ENCODE measurements at places on chromosomes 7 and 10.

DNA sequence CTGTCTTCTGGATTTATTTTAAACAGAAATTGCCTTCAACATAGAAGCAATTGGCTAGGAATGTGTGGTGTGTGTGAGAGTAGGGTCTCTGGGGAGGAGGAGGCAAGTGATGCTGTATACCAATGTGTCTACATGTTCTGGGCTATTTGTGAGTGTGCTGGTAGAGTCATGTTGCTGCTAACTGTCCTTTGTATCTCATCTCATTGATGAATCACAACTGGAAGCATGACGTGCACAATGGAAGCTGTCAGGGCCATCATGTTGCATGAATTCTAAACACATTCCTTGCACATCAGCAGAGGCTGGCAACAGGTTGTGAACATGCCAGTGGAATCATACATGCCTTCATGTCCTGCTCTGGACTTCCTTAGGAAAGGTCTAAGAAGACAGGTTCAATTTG is 199.7 kb downstream of the BMPER start:
- no peak for DNase-seq

GRCh38 chr10:97224483-97225435 is 39.0 kb upstream of the SLIT1 start:
- no peak for DNase-seq

GRCh38 chr7:129332254-129333035 is 101.8 kb upstream of the STRIP2 start:
- DNase-seq: no peak

DNA sequence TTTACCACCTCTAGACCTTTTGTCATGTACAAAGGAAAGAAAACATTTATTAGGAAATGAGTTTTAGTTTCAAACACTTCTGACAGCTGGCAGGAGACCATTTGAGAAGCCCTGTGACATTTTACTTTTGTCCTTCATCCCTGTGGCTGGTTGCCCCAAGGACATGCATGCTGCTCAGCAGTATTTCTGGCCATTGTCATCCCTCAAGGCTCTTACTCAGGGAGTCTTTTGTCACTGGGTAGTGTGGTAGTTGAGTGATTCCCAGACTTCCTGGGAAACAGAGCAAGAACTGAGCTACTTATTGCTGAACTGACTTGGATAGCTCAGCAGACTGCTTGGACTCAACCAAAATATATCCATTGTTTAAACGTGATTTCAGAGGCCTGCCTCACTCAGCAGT is 142.8 kb downstream of the LRRC4 start:
- no peak for DNase-seq

- no peak for DNase-seq
Observed at GRCh38 chr10:43360086-43360485, 11.3 kb upstream of the FXYD4 start.

DNA sequence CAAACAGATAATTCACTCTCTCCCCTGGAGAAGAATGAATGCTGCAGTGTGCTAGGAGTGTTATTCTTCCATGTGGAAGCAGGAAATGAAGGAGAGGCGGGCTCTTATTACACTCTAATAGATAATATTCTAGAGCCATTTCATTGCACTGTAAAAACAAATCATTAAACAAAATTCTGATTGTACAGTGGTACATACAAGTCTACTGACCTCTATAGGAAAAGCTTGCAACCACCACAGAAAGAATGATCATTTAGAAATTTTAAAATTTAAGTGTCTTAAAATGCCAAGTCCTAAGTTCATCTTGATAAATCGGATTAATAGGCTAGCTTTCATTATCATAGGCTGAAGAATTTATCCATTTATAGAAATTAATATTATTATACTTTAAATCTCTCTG is 960.3 kb upstream of the LRRN3 start:
- DNase-seq: no peak

GRCh38 chr10:31773749-31774298 is 154.8 kb downstream of the ARHGAP12 start:
- no peak for DNase-seq

- no peak for DNase-seq
Observed at GRCh38 chr7:22569586-22570321, 69.8 kb upstream of the STEAP1B start.

DNA sequence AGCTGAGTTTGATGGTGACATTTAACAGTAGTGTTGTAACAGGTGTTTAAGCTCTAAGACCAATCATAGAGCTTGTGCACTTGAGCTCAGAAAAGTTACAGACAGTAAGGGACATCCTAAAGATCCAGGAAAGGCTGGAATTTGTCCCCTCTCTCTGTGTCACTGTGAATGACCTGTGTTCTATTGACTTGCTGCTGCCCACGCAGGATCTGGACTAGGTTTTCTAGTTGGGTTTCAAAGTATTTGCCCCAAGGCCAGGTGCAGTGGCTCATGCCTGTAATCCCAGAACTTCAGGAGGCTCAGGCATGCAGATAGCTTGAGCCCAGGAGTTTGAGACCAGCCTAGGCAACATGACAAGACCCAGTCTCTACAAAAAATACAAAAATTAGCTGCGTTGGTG is 17.1 kb downstream of the AOC1 start:
- DNase-seq: no peak

- DNase-seq: no peak
Observed at GRCh38 chr10:46311501-46311951, 24.7 kb downstream of the ANTXRL start.

- DNase-seq: no peak
Observed at GRCh38 chr7:89133357-89133756, 337.8 kb upstream of the TEX47 start.

GRCh38 chr10:129716211-129716681 is 247.8 kb downstream of the EBF3 start:
- no peak for DNase-seq

DNA sequence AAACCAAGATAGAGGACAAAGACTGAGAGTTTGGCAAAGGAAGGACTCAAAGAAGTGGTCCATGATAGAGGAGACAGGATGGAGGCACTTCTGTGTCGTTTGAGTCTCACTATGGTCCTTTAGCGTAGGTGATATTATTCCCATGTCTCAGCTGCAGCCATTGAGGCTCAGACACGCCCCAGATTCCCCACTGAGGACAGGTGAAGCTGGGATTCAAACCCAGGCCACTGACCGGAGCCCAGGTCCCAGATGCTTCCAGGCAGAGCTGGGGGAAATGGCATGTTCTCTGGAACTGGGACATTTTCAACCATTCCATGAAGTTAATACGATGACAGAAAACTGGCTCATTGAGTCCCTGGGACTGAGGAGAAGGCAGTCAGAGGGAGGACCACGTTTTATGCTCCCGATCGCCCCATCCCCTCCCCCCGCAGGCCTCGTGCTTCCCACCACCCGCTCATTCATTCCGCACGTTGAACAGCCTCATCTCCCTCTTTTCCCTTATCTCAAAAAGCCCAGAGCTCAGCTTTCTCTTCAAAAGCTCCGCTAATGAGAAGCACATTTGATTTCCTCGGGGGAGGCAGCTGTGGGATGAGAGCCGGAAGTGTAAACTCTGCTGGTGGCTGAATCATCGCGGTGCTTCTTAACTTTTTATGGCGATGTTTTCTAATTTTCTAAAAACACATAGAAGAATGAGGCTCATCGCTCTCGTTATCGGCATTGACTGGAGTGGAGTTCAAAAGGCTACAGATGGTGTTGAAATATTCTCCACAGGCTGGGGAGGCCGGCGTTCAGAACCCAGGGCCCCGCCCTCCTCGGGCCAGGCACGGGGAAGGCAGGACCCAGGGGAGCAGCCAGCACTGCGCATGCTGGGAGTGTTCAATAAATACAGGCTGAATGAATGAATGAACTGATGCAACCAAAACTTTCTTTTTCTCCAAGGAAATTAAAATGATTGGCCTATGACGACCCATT is 64.0 kb downstream of the OAT start:
- no peak for DNase-seq

Measured in endothelial cell (in vitro differentiated cells).